ENCODE measurements at places on chromosomes 12 and 14. TPM values are rescaled to one million over a fixed set of nuclear protein-coding genes. Genes with fewer than 3 reads are reported as not detected.
A peak's percentile ranks its signal among the peaks of the same experiment; 100 is the strongest.

Gene TAS2R42
- total RNA-seq: not detected

DNA sequence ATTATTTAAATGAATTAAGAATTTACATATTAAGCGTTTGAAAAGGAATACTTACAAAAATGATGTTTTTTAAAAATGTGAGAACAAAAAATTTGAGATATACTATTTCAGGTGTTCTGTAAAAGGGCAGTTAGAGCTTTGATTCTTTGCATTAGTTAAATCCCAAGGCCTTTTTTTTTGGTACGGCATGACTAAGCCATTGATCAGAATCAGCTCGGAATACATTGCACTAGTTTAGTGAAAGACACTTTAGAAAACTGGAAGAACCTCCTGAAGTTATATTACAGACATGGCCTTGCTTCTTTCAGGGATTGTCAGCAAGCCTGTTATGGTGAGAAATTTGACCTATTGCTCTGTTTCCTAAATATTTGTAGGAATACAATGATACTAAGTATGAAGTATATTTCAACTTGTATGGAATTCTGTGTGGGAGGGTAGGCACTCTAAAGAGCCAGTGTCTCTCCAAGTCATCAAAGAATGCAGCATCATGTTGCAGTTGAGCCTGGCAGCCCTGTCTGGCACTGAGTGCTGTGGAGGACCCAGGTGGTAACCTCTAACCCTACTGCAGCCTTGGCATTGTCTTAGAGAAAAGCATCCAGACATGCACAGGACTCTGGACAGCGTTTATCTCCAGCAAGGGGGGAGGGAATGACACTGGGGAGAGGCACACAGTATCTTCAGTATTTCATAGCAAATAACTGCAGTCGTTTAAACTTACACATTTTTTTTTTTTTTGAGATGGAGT is 1.5 kb downstream of the KLC1 start:
- peak overlapping the region; percentile 87 for H3K27ac ChIP-seq
- DNase-seq: no peak
- peak overlapping the region; percentile 86 for H3K4me3 ChIP-seq
- H3K36me3 ChIP-seq: no peaks in the 10 kb centered on the region
- H3K27me3 ChIP-seq: no peaks in the 10 kb centered on the region
- H3K4me1 ChIP-seq: peaks cover 45% of the 10 kb centered on the region

DNA sequence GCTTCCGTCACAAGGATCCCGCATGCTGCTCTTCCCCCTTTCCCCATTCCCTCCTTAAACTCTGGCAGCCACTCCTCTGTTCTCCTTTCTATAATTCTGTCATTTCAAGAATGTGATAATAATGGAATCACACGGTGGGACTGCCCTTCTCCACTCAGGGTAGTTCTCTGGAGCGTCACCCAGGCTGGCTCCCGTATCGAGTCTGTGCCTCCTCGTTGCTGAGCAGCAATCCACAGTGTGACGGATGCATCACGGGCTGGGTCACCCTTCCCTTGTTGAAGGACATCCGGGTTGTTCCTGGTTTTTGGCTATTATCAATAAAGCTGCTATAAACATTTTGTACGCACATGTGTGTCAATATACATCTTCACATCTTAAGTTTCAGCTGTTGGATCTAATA is 5.7 kb upstream of the SYNE3 start:
- H3K27me3 ChIP-seq: no peaks in the 10 kb centered on the region
- peaks cover 4% of the 10 kb centered on the region for H3K36me3 ChIP-seq
- H3K4me1 ChIP-seq: peaks cover 87% of the 10 kb centered on the region
- no peak for DNase-seq

GRCh38 chr14:74547331-74547927 is 53.9 kb downstream of the ISCA2 start:
- DNase-seq: no peak
- H3K27ac ChIP-seq: peak overlapping the region; percentile 91
- H3K4me1 ChIP-seq: peaks cover 88% of the 10 kb centered on the region
- H3K36me3 ChIP-seq: peaks cover 32% of the 10 kb centered on the region
- H3K4me3 ChIP-seq: no peak overlapping the region

DNA sequence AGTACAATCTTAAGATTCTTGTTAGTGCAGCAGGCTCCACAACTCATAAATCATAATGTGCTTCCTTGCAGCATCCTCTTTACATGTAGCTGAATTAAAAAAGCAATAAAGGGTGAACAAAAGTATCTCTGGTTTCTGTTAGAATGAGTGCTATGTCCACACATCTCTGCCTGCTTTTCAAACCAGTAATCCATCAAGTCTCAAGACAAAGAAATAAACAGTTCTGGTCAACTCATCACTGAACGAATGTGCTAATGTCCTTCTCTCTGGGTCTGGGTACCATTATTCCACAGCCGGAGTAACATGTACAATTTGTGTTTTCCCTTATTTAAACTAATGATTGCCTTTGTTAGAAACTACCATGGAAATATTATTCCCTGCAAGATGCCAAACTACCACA is 273.0 kb upstream of the USP15 start:
- no peaks in the 10 kb centered on the region for H3K4me1 ChIP-seq
- no peak for DNase-seq
- H3K27ac ChIP-seq: no peak overlapping the region
- H3K36me3 ChIP-seq: no peaks in the 10 kb centered on the region
- no peak overlapping the region for H3K4me3 ChIP-seq

- H3K27ac ChIP-seq: no peak overlapping the region
- no peaks in the 10 kb centered on the region for H3K4me1 ChIP-seq
- DNase-seq: no peak
- H3K4me3 ChIP-seq: no peak overlapping the region
- no peaks in the 10 kb centered on the region for H3K27me3 ChIP-seq
Observed at GRCh38 chr12:130993759-130994670, 40.3 kb downstream of the ADGRD1 start.

GRCh38 chr14:26636561-26636960 is 38.7 kb upstream of the NOVA1 start:
- no peak overlapping the region for H3K27ac ChIP-seq
- no peaks in the 10 kb centered on the region for H3K4me1 ChIP-seq
- no peaks in the 10 kb centered on the region for H3K27me3 ChIP-seq

- H3K27ac ChIP-seq: no peak overlapping the region
- no peak for DNase-seq
- no peaks in the 10 kb centered on the region for H3K27me3 ChIP-seq
Observed at GRCh38 chr12:103475073-103475472, 20.7 kb downstream of the C12orf42 start.

DNA sequence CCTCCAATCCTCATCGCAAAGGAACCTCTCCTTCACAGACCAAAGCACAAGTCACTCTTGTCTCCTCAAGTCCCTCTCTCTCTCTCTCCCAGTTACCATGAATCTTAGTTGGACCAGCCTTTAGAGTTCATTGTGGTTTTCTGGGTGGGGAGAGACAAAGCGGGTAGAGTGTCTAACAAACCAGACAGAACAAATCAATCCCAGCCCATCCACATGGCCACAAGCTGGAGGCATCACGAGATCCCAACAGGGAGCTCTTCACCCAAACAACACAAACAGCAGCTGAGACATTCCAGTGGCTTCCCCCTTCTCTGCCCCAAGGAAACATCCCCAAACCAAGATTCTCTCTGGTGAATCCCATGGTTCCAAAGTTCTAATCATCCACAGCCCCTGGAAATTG is 22.4 kb downstream of the ACTN1 start:
- peak overlapping the region; percentile 88 for H3K27ac ChIP-seq
- H3K4me1 ChIP-seq: peaks cover 86% of the 10 kb centered on the region
- DNase-seq: no peak

- H3K36me3 ChIP-seq: no peaks in the 10 kb centered on the region
- peaks cover 4% of the 10 kb centered on the region for H3K27me3 ChIP-seq
- DNase-seq: no peak
- H3K4me1 ChIP-seq: no peaks in the 10 kb centered on the region
- no peak overlapping the region for H3K4me3 ChIP-seq
- no peak overlapping the region for H3K27ac ChIP-seq
Observed at GRCh38 chr12:88753066-88753465, 172.8 kb upstream of the KITLG start.

Measured in osteocyte (in vitro differentiated cells).